ENCODE measurements at places on chromosomes 6 and 20.

DNA sequence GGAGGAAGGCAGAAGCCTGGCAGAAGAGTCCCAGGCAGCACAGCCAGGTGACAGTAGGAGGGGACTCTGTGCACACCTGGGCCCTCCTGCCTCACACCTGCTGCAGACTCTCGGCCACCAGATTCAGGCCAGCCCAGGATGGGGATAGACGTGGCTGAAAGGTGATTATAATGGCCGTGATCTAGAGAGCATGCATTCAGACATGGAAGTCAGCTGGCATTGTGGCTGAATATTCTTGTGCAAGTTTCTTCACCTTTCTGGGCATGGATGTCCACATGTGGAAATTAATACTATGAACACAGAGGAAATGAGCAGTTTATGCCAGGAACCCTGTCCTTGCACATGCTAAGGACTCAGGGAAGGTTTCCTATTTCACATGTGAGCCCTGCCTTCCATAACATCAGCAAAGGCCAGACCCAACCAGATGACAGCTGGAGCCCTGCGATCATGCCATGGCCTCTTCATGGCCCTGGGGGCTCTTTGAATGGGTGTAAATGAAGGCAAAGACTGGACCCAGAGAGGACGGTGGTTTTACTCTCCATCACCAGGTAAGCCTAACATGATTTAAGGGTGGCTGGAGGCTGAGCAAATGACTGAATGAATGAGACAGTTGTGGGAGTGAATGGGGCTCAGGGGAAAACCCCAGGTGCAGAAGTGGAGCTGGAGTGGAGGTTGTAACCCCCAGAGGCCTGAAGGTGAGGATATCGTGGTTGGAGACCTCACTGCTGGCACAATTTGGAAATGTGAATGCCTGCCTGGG lies 2.7 kb upstream of the RAET1L start:
- no peak for DNase-seq

GRCh38 chr6:142412241-142412640 lies 110.4 kb downstream of the ADGRG6 start:
- no peak for DNase-seq

DNA sequence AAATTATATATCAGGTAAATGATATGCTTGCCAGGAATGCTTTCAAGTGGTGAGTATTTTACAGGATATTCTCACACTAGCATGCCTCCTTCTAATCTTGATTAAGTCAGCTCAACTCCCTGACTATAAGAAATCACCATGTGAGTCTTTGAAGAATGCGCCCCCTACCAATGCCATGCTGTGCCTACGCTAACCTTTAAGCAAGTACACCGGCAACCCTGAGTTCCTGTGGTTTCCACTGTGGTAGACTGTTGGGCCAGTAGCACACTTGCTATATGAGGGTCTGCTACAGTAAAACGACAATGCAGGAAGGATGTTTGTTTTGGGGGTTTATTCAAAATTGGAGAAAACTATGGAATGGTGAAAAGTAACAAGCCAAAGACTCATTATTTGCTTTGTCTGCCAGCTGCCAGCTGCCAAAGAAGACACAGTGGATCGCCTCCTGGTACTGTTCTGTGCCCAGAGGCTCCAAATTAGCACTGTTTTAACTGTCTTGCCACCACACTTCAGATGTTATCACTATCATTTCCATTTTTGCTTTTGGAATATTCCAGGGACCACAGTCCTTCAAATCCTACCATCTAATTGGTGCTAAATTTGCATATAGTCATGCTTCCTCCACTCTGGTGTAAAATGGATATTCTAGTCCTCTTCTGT lies 333.5 kb downstream of the RNGTT start:
- DNase-seq, result no peak

- no peak for DNase-seq
Observed at GRCh38 chr6:162572240-162572639, 155.3 kb downstream of the PRKN start.

DNA sequence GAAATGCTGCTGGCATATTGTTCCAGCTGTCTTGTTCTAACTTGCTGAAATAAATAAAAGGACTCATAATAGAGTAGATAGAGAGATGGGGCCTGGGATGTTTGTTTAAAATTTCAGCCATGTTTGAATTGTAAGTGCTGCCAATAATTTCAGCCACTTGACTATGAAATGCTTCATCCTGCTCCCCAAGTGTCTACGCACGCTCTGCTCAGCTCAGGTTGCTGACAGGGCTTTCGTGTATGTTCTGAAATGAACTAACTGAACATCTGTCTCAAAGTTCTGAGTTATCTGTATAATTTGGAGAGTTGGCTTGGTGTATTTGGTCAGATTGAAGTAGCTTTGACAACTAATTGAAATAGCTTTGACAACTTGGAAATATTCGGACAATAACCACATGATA lies 387.8 kb downstream of the BMP2 start:
- DNase-seq, result no peak

DNA sequence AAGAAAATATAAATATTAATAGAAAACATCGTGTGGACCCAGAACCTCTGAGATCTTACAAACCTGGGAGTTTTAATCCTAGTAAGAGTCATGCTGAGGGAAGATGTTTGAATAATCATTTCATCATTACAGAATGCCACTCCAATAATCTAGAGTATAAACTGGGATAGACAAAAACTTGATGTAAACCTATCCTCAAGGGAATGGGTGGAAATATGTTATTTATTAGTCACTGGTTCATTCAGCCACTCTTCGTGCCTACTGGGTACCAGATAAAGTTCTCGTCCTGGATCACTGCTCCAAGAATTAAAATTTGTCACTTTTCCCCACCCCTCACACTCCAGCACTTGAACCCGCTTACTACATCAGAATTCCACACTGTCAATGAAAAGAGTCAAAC lies 7.7 kb downstream of the HLA-B start:
- no peak for DNase-seq

GRCh38 chr6:33456156-33456555 lies 1.8 kb downstream of the ZBTB9 start:
- no peak for DNase-seq

DNA sequence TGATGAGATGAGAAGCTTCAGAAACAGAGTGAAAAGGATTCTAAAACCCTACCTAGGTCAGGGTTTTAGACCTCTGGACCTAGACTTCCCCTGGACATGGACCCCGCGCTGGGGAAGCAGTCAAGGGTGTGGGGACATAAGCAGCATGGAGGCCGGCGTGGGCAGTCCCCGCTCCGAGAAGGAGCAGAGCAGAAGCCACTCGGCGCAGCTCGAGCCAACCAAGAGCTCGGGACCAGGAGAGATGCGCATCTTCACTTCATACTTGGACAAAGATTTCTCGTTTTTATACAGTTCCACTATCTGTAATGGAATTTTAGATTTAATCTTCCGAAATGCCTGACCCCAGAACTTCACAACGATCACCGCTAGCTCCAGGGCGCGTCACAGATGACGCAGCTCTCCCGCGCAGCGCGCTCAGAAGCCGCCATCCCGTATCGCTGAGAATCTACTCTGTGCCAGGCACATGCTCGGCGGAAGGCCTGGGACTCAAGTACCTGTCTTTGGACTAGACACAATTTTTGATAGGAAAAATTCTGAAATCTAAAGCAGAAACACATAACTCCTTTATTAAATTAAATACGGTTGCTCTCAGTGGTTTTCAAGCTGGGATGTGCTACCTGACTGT lies 60.3 kb downstream of the WDR27 start:
- DNase-seq, result no peak

GRCh38 chr6:44446626-44447300 lies 59.3 kb downstream of the CDC5L start:
- no peak for DNase-seq

- DNase-seq, result no peak
Observed at GRCh38 chr6:53327017-53327395, 21.7 kb downstream of the ELOVL5 start.

Measured in effector memory CD4-positive, alpha-beta T cell (primary cell).